T-helper 9 cell (primary cell): ENCODE measurements at places on chromosomes 16 and 17.

DNA sequence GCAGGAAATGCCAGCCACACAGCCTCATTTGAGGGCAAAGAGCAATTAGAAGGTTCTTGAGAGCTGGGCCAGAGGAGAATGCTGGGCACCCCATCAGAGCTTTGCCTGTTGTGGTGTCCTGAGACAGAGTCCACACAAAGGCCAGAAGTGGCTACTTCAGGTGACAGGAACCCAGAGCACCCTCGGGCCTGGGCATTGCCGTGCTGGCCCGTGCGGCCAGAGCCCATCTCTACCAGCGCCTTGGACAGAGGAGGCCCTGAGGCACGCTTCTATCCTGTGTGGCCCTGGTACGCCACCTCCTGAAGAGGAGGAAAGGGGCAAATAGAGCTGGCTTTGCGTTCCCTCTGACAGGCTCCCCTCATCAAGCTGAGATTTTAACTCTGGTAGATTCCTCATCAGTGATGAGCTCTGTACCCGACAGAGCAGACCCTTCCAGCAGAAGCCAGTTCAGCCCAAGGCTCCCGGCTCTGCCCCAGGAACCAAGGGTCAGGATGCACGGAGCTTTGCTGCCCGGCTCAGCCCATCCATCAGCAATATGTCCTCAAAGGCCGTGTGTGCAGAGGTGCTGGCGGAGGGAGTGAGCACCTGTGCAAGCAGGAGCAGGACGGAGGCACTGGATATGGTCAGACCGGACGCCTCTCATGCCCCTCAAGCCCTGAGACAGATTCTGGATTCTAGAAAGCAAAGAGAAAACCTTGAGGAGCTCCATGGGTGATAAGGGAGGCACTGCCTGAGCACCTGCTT is 3.4 kb upstream of the RASD1 start:
- DNase-seq: no peak

- DNase-seq: no peak
Measured at GRCh38 chr16:2511996-2512734, 1.6 kb upstream of the ATP6V0C start.

GRCh38 chr16:16063683-16064082 is 114.3 kb downstream of the ABCC1 start:
- DNase-seq: no peak

- DNase-seq: no peak
Measured at GRCh38 chr17:520447-521182, 168.0 kb upstream of the RPH3AL start.

- DNase-seq: no peak
Measured at GRCh38 chr17:83109793-83110645, 30.6 kb downstream of the METRNL start.

GRCh38 chr16:2767140-2767731 is 9.8 kb downstream of the ELOB start:
- DNase-seq: no peak

GRCh38 chr17:60098578-60098977 is 19.9 kb upstream of the HEATR6 start:
- DNase-seq: no peak

DNA sequence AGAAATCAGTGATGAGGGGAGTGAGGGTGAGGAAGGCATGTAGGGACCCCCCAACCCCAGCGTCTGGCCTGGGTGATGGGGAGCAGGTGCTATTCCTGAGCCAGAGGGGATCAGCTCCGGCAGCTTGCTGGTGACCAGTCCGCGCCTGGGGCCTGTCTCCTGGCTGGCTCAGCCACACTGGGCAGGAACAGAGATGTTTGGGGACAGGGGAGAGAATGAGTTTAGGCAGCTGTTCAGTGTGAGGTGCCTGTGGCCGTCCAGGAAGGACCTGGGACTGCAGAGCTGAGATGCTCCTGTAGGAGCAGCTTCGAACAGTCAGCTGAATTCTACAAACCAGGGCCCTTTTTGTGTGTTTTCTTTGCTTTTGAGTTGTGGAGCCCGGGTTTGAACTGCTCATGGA is 23.2 kb upstream of the SPNS2 start:
- DNase-seq: no peak

DNA sequence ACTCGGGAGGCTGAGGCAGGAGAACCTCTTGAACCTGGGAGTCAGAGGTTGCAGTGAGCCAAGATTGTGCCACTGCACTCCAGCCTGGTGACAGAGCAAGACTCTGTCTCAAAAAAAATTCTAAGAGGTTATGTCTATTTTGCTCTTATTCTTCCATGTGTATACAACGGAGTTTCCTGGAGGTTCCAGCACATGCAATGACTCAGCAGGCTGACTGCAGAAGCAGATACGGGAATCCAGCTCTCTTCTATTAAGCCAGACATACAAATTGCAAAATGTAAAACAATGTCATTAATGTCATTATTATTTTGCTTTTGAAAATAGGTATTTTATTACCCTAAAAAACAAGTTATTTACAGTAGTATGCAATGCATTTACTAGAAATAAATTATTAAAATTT is 18.4 kb downstream of the MIEF2 start:
- DNase-seq: no peak
